ENCODE measurements at places on chromosomes 12 and 14. TPM values are rescaled to one million over a fixed set of nuclear protein-coding genes. Genes with fewer than 3 reads are reported as not detected.
A peak's percentile ranks its signal among the peaks of the same experiment; 100 is the strongest.

Gene RNF212B
- total RNA-seq: not detected

Gene SPX
- total RNA-seq: 0.57 TPM

Gene CDK2
- total RNA-seq: 121 TPM

- no peaks in the 10 kb centered on the region for H3K4me1 ChIP-seq
- H3K4me3 ChIP-seq: no peak overlapping the region
- H3K36me3 ChIP-seq: no peaks in the 10 kb centered on the region
- H3K27ac ChIP-seq: no peak overlapping the region
Measured at GRCh38 chr12:97555547-97556187, 93.1 kb downstream of the RMST start.

- H3K4me3 ChIP-seq: peak overlapping the region; percentile 64
- H3K27ac ChIP-seq: no peak overlapping the region
- no peaks in the 10 kb centered on the region for H3K36me3 ChIP-seq
- peaks cover 11% of the 10 kb centered on the region for H3K4me1 ChIP-seq
Measured at GRCh38 chr12:25957793-25958427, 572 bp upstream of the RASSF8 start.

- H3K4me3 ChIP-seq: no peak overlapping the region
- DNase-seq: no peak
- H3K27me3 ChIP-seq: no peaks in the 10 kb centered on the region
- H3K36me3 ChIP-seq: no peaks in the 10 kb centered on the region
Measured at GRCh38 chr12:40614923-40615322, 77.3 kb upstream of the CNTN1 start.

DNA sequence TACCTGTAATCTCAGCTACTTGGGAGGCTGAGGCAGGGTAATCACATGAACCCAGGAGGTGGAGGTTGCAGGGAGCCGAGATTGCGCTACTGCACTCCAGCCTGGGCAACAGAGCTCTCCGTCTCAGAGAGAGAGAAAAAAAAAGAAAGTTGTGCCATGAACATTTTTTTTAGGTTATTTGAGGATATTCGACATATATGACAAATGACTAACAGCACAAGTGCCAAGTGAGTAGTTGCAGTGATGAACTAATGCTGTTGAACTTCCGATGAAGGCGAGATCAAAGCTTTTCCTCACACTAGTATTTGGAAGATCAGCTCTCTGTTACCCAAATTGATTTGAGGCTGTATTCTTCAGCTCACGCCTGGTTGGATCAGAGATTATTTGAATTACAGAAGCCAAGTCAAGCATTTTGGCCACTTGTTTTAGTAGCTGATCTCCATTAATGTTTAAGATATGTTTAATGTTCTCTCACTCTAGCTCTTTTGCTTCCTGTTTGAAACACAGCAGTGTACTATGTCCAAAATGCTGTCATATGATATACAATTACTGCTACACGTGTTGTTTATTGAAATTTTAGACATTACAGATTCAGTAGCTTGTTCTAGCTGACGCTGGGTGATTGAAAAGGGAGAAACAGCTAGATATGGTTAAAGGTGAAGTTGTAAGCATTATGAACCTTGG lies 43.4 kb downstream of the WDR20 start:
- DNase-seq: no peak
- H3K36me3 ChIP-seq: peaks cover 1% of the 10 kb centered on the region
- no peak overlapping the region for H3K4me3 ChIP-seq
- peaks cover 74% of the 10 kb centered on the region for H3K4me1 ChIP-seq

DNA sequence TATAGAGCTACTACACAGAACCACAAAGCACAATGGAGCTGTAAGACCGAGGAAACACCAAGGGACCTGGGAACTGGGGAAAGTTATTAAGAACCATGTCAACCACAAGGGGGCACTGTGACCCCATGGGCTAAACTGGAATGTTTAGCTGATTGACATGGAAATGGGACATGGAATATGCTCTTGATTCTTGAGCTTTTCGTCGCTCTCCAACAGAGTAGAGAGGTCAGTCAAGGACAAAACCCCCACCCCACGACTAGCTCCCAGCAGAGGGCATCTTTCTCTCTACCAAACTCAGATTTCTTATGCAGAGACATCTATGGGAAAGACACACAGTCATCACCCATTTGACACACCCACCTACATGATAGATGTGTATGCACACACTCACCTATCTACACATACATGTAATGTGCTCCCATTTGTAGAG lies 10.1 kb downstream of the NDRG2 start:
- H3K4me1 ChIP-seq: no peaks in the 10 kb centered on the region
- H3K36me3 ChIP-seq: no peaks in the 10 kb centered on the region
- H3K27me3 ChIP-seq: peaks cover 5% of the 10 kb centered on the region
- H3K27ac ChIP-seq: no peak overlapping the region

- H3K27me3 ChIP-seq: no peaks in the 10 kb centered on the region
- DNase-seq: no peak
- no peak overlapping the region for H3K4me3 ChIP-seq
Measured at GRCh38 chr14:32286602-32287001, 42.5 kb upstream of the AKAP6 start.

- DNase-seq: no peak
- no peaks in the 10 kb centered on the region for H3K4me1 ChIP-seq
- no peaks in the 10 kb centered on the region for H3K27me3 ChIP-seq
- H3K27ac ChIP-seq: no peak overlapping the region
Measured at GRCh38 chr14:23646648-23647549, 10.7 kb downstream of the DHRS2 start.

DNA sequence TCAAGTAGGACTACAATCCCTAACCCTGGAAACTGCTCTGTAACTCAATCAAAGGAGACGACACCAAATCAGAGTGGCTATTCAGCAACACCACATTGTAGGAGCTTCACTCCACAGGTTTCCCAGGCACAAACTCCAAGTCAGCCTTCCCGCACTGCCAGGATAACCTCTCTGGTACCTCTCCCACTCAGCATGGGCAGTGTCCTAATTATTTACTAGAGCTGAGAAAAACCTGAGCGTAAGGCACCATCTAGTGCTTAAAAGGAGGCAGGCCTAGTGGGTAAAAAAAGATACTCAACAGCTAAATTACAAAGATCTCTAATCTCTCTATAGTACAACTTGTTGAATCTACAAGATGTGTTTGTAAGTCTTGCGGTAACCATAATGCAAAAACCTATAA lies 36.1 kb downstream of the PARP11 start:
- H3K27ac ChIP-seq: no peak overlapping the region
- H3K4me3 ChIP-seq: no peak overlapping the region
- no peaks in the 10 kb centered on the region for H3K27me3 ChIP-seq
- peaks cover 45% of the 10 kb centered on the region for H3K4me1 ChIP-seq

DNA sequence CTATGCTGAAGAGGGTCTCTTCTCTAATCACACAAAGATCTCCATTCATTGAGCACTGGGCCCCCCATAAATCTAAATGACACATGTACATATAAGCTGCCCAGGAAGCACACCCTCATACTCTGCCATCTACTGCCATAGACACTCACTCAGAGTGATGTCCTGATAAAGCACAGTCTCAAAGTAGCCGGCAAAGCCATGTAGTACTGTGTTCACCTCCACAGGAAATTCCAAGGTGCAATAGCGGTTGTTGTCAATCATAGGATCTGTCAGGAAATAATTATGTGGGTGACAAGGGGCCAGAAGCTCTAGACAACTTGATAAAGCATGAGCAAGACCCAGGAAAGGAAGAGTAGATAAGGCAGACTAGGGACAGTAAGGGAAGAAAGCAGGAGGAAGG lies 3.3 kb upstream of the RBM23 start:
- peaks cover 3% of the 10 kb centered on the region for H3K27me3 ChIP-seq
- peaks cover 48% of the 10 kb centered on the region for H3K36me3 ChIP-seq
- DNase-seq: no peak

GRCh38 chr12:6116471-6117021 lies 7.9 kb downstream of the VWF start:
- no peak overlapping the region for H3K27ac ChIP-seq
- no peaks in the 10 kb centered on the region for H3K36me3 ChIP-seq
- no peaks in the 10 kb centered on the region for H3K4me1 ChIP-seq
- DNase-seq: no peak
- H3K4me3 ChIP-seq: no peak overlapping the region
- no peaks in the 10 kb centered on the region for H3K27me3 ChIP-seq

DNA sequence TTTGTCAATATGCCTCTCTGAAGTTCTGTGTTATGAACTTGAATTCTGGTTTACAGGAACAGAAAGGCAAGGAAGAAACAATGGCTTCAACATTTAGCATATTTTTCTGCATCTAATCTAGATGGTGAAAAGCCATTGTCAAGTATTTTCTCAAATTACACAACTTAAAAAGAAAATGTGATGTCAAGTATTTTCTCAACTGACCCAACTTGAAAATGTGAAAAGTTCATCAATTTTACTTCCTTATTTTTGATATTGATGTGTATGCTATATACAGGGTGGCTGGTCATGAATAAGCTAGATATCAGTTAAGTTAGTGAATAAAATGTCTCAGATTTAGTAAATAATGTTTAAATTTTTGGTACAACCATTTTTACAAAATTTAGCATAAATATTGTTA lies 196.7 kb downstream of the ALX1 start:
- no peaks in the 10 kb centered on the region for H3K4me1 ChIP-seq
- DNase-seq: no peak
- H3K27me3 ChIP-seq: no peaks in the 10 kb centered on the region

DNA sequence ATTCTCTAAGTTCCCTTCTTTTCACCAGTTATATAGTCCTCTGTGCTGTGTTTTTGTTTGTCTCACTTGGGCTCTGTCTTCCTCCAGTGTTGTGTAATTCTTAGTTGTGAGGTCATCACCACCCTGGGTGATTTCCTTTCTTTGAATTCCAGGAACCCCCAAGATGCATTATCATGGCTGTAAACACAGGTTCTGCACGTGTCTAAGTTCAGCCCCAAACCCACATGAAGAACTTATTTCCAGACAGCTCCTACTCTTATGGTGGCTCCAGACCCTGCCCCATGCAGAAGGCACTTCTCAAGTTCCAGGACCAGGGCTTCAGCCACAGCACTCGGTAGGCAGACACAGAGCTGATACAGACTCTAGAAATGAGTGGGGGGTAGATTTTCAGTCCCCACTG lies 560.5 kb downstream of the BCL11B start:
- H3K27me3 ChIP-seq: no peaks in the 10 kb centered on the region
- H3K4me1 ChIP-seq: peaks cover 21% of the 10 kb centered on the region
- H3K36me3 ChIP-seq: no peaks in the 10 kb centered on the region

- no peak for DNase-seq
- H3K27ac ChIP-seq: no peak overlapping the region
- no peak overlapping the region for H3K4me3 ChIP-seq
- H3K4me1 ChIP-seq: no peaks in the 10 kb centered on the region
Measured at GRCh38 chr12:9090220-9090619, 25.5 kb downstream of the A2M start.

DNA sequence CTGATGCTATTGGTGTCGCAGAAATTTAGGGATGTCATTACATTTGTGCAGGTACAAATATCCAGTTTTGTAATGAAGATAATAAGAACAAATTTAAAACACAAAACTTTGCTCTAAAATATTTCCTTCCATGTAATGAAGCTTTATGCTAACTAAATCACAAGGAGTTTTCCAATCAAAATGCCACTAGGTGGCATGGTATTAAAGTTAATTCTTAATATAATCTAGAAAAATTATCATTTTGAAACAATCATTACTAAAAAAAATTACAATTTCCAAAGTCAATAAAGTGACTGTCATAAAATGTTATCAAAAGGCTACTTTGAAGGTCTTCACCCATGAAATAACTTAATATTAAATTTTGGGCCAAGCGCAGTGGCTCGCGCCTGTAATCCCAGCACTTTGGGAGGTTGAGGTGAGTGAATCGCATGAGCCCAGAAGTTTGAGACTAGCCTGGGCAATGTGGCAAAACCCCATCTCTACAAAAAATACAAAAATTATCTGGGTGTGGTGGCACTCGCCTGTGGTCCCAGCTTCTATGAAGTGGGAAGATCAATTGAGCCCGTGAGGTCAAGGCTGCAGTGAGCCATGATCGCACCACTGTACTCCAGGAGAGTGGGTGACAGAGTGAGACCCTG lies 77.4 kb downstream of the KIF21A start:
- H3K4me1 ChIP-seq: no peaks in the 10 kb centered on the region
- peaks cover 26% of the 10 kb centered on the region for H3K36me3 ChIP-seq
- DNase-seq: no peak
- no peak overlapping the region for H3K4me3 ChIP-seq
- no peak overlapping the region for H3K27ac ChIP-seq
- H3K27me3 ChIP-seq: no peaks in the 10 kb centered on the region

GRCh38 chr14:101337053-101337452 lies 224.2 kb upstream of the DIO3 start:
- no peak overlapping the region for H3K4me3 ChIP-seq
- no peak for DNase-seq
- H3K27me3 ChIP-seq: peaks cover 25% of the 10 kb centered on the region
- H3K4me1 ChIP-seq: no peaks in the 10 kb centered on the region
- H3K36me3 ChIP-seq: no peaks in the 10 kb centered on the region

DNA sequence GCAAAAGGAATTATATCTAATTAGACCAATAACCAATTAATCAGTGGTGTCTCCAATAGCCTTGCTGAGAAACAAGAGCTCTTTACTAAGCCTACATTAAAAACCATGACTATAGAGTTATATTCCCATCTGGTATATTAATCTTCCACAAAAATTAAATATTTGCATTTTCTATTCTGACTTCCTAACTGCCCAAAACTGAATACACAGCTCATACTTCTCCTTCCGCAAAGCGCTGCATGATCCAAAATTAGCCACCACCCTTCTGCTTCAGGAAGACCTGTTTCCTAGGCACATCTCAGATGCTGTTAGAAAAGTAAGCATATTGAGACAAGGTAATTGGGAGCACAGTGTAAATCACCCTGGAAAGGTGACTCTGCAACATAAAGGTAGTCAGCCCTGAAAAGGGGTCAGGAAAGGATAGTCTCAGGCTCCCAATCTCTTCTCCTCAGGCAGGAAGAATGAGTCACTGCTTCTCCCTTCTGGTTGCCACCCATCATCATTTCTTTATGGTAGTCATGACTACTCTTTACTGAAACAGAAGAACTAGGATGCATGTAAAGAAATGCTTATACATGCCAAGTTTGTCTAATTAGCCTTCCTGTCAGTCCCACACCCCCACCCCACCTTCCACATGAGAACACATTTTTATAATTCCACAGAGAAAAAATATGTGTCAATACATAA lies 54.3 kb downstream of the PLCZ1 start:
- no peak overlapping the region for H3K4me3 ChIP-seq
- no peak overlapping the region for H3K27ac ChIP-seq
- DNase-seq: no peak
- no peaks in the 10 kb centered on the region for H3K4me1 ChIP-seq

DNA sequence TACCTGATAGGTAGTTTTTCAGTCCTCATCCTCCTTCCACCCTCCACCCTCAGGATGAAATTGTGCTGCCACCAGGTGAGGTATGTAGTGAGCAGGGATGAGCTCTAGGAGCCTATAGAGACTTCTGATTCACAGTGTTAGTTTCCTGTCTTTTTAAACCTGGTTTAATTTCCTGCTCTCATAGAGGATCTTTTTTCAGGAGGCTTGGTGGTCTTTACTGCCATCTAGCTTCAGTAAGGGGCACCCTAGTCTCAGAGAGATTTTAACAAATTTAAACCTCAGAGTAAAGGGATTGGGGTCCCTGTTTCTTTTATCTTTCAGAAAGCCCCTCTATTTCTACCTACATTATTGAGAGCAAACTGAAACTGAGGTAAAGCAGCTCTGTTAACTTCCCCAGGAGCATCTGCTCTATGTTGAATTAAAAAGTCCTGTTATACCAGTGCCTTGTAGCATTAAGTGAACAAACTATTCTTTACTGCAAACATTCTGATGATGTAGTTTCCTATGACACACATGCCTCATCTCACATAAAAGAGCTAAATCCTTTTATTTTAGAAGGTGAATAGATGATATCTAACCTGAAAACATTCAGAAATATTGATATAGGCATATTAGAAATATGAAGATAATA lies 172.2 kb upstream of the DDHD1 start:
- no peaks in the 10 kb centered on the region for H3K4me1 ChIP-seq
- no peak overlapping the region for H3K4me3 ChIP-seq
- no peak overlapping the region for H3K27ac ChIP-seq
- DNase-seq: no peak

Measured in activated naive CD4-positive, alpha-beta T cell treated with anti-CD3 and anti-CD28 coated beads for 36 hours (primary cell).